ENCODE measurements at places on chromosomes 5 and 9.

DNA sequence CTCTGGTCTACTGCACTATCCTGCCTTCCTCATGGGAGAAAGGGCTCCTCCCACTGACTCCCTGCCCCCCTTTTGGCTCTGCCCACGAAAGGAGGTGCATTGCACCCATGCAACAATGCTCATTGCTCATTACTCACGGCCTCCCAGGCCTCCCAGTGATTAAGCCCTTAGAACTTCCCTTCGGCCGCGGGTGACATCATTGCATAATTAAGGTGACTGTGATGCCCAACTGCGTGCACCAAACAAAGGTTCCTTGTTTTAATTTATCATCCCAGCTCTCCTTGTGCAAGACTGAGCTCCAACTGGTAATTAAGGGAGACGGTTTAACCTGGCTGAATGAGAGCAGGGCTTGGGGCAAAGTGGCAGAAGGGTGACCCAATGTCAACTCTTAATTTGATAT lies 180.4 kb downstream of the GAS1 start:
- DNase-seq, result no peak

DNA sequence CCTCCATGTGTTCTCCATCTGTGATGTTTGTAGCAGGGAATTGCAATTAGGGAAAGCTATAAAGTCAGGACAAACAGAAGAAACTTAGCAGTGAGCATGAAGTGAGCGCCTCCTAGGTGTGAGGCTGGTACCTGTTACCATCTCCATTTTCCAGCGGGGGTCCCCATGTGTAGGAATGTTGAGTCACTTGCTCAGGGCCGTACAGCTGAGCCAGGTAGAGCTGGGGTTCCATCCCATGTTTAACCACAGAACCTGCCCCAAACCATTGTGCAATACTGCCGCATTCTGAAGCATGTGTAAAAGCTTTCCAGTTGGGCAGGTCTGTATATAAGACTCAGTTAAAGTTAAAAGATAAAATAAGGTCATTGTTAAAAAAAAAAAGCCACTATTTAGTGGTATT lies 62.7 kb downstream of the NDFIP1 start:
- DNase-seq, result no peak

DNA sequence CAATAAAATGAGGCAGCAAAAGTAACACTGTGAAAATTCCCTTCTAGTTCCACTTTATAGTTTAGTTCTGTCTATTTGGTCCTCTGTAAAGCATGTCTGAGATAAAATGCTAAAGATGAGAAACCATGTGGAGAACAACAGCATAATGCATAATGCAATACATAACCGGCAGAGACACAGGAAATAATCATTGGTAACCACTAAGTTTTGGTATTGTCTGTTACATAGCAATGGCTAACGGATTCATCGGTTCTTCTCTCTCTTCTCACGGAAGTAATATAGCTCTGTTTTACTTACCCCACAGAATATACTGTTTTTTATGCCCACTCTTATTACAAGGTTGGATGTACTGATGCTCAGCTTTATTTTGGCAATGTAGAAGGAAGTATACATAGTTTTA lies 158.9 kb downstream of the FAM174A start:
- no peak for DNase-seq

DNA sequence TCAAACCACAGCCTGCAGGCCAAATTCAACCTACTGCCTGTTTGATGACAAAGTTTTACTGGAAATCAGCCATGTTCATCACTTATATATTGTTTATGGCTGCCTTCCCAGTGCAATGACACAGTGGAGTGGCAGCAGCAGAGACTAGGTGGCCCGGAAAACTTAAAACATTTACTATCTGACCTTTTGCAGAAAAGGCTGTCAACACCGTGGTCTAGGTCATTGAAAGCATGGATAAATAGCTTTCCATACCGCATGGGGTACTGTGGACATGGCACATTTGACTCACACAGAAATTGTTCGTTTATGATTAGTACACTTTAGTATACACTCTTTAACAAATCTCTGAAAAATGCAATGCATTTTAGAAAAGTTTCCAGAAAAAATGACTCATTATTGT lies 298.3 kb upstream of the EFNA5 start:
- DNase-seq, result no peak

DNA sequence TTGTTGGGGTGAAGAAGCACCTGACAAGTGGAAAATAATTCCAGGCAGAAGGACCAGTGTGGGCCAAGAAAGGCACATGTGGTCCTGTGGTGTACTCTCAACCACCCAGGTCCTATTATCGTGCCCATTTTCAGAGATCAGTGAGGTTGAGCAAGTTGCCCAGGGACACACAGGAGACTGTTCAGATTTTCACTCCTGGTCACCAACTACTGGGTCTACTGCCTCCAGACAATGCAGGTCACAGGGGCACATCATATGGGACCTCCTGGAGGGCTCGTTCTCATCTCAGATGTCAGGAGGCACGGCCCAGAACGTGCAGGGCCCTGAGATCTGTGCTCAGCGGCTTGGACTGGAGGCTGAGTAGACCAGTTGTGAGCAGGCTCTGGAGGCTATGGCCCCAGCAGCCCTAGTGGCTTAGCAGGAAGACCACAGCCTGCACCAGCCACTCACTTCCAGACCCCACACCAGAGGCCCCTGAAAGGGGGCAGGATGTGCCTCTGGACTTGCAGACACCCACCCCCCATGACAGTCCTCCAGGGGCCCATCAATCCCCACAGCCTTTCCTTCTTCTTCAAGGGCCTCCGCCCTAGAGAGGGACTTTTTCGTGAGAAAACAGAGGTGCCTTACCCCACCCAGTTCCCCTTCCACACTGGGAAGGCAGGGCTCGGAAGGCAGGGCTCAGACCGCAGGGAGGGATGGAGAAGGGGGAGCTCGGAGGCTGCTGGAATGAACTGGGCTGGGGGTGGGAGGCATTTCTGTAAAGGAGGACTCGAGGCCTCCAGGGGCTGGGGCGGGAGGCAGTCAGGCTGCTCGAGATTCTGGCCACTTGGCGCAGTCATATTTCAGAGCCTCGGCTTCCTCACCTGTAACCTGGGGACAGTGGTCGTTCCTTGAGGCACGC lies 82.7 kb upstream of the NEURL1B start:
- no peak for DNase-seq

GRCh38 chr5:62742207-62742606 lies 163.6 kb downstream of the LRRC70 start:
- no peak for DNase-seq

- DNase-seq, result no peak
Observed at GRCh38 chr5:17196024-17196423, 21.4 kb upstream of the BASP1 start.

DNA sequence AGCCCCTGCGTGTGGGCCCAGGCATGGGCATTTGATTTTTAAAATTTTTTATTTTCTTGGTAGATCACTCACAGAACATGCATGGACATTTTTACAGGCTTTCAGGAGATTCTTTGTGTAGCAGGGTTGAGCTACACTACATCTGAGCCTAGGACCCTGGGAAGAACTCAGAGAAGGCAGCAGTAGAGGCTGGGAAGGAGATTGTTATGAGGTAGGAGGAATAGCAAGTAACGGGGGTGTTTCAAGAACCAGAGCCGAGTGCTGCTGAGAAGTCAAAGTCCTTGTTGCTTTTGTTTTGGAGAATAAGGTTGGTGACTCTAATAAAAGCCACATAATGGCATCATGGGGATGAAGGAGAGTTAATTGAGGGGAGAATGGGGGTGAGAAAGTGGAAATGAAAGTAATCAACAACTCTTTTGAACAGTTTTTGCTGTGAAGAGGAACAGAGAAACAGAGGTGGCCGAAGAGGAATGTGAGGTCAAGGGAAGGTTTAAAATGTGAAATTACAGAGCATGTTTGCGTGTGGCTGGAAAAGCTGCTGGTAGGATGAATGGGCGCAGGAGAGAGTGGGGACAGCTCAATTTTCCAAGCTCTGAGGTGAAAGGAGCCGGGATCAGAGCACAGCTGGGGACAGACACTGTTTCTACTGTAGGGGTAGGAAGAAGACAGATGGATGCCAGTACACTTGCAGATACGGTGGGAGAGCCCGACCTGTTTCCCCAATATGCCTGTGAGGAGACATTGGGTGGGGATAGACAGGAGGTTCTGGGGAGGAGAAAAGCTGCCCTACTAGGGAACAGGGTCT lies 4.7 kb upstream of the PDLIM7 start:
- DNase-seq, result no peak

- no peak for DNase-seq
Observed at GRCh38 chr5:9176641-9177040, 369.2 kb downstream of the SEMA5A start.

GRCh38 chr9:130972957-130973685 lies 34.1 kb upstream of the FIBCD1 start:
- DNase-seq, result no peak

DNA sequence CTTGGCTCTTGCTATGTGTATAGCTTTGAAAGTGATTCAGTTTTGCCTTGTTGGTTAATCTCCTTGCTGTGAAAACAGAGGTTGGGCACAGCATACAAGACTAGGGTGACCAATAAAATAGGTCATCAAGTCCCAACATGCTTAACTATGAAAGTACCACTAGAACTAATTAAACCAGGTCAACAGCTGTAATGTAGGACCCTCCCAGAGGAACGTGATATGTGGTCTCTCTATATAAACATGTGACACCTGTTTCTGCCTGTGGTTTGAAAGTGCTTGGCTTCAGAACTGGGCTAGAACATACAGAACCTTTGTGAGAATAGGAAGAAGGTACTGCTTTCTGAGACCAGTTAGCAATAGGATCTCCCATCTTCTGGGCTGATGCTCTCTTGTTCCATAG lies 297.1 kb downstream of the FBXL7 start:
- no peak for DNase-seq

DNA sequence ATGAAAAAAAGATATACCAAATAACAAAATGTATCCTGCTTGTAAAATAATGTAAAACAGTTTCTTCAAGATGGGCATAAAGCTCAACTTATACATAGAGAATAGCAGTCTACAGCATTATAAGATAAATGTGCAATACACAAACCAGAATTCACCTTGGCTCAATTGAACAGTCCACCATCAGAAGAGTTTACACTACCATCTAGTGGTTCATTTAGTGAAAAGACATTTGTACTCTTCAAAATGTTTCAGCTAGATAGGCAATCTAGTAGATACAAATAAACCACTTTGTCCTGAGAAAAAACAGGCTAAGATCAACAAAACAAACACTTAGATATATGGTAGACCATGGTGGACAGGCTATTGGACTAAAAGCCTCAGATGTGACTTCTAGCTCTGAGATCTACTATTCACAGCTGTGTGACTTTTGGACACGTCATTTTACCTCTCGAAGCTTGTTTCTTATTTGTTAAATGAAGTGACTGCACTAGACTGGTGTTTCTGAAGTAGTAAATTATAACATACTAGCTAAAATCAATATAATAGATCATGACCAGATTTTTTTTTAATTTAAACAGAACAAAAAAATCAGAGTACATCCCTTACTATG lies 22.1 kb upstream of the TPD52L3 start:
- DNase-seq, result no peak

DNA sequence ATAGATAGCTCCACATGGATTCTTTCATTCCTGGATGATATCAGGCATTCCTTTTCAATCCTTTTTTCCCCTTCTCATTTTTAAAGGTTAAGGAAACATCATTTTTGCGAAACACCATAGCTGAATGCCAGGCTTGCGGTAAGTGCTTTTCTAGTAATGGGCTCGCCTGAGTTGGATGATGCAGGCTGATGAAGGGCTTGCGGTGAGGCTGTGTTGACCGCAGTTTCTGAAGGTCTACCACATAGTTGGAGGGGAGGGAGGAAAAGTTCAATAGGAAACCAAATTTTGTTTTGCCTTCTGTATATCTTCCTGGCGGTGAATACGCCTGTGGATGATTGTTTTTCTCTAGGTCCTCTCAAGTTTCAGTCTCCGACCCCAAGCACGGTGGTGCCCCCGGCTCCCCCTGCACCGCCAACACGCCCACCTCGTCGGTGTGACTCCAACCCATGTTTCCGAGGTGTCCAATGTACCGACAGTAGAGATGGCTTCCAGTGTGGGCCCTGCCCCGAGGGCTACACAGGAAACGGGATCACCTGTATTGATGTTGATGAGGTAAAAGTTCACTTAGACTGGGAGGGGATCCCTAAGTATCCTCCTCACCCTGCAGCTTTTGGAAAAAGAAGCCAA lies 24.3 kb downstream of the THBS4 start:
- DNase-seq, result no peak

DNA sequence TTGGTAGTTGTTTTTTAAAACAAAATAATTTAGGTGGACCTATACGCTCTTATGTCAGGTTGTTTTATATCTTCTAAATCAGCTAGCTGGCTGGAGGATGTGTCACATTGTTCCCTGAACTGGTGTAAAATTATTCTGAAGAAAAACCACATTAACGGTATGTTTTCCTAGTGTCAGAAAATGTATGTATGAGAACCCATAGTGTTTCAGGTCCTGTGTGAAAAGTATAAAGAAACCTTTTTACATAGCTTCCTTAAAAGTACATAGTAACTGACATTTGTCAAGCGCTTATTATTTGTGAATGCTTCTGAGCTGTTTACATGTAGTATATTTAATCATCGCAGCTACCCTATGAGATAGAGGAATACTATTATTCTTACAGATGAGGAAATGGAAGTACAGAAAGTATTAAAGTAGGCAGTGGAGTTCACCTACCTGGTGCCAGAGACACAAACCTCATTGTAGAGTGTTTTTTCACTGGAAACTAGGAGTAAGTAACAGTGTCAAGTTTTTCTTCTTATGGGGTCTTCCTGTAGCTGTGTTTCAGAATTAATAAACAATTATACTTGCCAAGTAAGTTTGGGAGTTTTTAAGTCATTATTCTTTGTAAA lies 10.4 kb upstream of the FAM120AOS start:
- DNase-seq, result no peak

- DNase-seq, result no peak
Observed at GRCh38 chr5:65108786-65109743, 340.3 kb downstream of the CWC27 start.

DNA sequence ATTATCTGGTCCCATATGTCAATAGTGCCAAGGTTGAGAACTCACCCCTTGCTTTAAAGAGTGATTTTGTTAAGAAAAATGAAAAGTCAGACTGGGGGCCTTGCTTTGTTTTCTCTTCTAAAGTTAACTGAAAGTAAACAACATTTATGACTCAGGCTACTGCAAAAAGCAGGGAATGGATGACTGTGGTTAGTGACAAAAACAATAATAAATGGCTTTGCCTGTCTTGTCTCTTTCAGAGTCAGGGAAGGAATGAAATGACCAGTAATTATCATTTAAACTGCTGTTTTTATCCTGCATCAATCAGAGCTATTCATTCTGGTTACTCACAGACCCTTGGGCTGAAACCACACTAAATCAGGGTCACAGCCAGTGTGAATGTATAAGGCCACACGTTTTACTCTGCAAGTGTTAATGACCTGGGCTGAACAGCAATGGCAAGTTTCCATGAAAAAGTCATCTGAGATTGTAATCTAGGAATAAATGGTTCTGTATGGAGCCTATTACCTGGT lies 112.2 kb downstream of the ZNF608 start:
- no peak for DNase-seq

- no peak for DNase-seq
Observed at GRCh38 chr9:109276469-109277440, 44.1 kb downstream of the EPB41L4B start.

- DNase-seq, result no peak
Observed at GRCh38 chr5:3542158-3542557, 53.5 kb upstream of the IRX1 start.

All from GM19239 (cell line).